ENCODE measurements at places on chromosomes 16 and 17.

GRCh38 chr17:35345445-35345925 lies 27.9 kb downstream of the SLFN11 start:
- no peak for DNase-seq

DNA sequence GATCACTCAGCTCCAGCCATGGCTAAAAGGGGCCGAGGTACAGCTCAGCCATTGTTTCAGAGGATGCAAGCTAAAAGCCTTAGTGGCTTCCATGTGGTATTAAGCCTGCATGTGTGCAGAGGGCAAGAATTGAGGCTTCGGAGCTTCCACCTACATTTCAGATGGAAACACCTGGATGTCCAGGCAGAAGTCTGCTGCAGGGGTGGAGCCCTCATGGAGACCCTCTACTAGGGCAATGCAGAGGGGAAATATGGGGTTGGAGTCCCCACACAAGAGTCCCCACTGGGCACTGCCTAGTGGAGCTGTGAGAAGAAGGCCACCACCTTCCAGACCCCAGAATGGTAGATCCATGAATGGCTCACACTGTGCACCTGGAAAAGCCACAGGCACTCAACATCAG lies 14.7 kb upstream of the PSMD11 start:
- DNase-seq, result no peak

- no peak for DNase-seq
These were observed 11.9 kb downstream of the SBK1 start for GRCh38 chr16:28304214-28304613.

GRCh38 chr17:6755731-6756184 lies at the start of gene XAF1:
XAF1 (plus strand) TSS chr17:6756046; CDS start chr17:6756079, 33 bp downstream.
- no peak for DNase-seq

DNA sequence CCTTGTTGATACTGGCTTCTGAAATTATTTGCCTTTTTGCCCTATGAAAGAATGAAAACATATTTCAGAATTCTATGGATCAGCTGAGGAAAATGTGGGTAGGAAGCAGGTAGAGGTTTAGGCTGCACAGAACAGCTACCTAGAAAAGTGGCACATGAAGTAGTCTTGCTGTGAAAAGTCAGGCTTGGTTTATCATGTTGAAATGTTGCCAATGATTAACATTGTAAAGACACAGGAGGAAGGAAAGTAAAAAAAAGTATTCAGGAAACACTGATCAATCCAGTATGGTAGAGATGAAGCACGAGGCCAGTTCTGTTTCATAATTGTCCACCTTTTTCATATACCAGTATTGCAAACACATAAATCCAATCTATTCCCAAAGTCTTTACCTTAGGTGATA lies 29.9 kb downstream of the ABCA6 start:
- DNase-seq, result no peak

DNA sequence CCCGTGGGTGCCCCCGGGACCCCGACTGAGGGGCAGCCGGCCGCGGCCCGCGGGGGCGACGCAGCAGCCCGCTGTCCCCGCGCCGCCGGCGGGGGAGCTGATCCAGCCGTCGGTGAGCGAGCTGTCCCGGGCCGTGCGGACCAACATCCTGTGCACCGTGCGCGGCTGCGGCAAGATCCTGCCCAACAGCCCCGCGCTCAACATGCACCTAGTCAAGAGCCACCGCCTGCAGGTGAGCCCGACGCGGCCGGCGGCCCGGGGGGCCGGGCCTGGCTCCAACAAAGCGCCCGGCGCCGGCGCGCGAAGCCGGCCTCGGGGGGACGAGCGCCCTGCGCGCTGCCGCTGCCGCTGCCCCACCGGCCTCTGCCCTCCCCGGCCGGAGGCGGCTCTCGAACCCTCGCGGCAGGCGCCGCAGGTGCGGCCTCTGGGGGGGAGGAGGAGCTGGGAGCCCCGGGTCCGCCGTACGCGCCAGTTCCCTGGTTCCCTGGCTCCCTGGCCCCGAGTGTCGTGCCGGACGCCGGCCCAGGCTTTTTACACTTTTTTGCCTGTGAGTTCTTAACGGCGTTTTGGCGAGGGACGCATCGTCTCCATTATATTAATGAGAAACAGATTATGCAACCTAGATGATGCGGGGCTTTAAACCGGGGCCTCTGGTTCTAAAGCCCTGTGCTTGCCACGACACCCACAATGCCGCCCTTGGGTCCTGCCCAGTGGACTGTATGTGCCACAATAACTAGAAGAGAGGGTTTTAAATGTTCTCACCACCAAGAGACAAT lies 521 bp downstream of the ATMIN start:
- peak; percentile 9 for DNase-seq

- DNase-seq, result no peak
These were observed 92.1 kb downstream of the TTC19 start for GRCh38 chr17:16091773-16092172.

- no peak for DNase-seq
These were observed 244.9 kb downstream of the STX8 start for GRCh38 chr17:9330611-9331271.

GRCh38 chr16:89596957-89597649 lies 16.3 kb upstream of the DPEP1 start:
- DNase-seq, result no peak

DNA sequence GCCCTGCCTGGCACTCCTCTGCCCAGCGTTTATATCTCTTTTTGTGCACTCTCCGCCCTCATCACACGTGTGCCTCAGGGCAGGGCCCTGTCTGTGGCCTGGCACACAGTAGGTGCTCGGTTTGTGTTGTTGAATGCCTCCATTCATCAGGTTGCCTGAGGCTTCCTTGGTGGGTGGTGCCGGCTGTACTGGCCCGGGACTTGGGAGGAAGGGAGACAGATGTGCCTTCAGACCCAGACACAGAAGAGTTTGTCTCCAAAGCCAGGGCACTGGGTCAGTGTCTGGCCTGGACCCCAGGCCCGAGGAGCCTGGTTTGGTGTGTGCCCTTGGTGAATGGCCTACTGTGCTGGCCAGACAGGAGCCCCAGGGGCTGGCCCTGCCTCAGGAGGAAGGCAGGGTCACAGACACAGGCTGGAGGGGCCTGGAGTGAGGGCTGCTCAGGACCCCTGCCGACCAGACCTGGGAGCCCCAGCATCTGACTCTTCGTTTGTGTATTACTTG lies 71.6 kb downstream of the RAI1 start:
- no peak for DNase-seq

DNA sequence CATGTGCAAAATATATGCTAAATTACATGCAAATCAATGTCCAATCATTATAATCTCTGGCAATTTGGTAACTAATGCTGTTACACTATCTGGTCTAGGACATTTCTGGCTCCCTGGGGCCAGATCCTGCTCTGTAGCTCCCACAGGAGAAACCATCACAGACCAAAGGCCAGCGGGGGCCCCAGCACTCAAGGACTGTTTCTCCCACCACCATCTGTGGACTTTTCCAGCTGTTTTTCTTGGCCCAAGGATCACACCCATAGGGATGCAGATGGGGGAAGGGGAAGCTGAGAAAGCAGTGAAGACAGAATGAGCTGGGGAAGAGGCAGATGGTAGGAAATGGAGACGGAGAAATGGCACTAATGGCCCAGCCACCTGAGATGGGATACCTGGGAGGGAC lies at the start of gene HIGD1B:
HIGD1B (plus strand) TSS at position 298 of the 400 bp plus-strand sequence. CDS start 270 bp downstream, outside the sequence.
- no peak for DNase-seq

GRCh38 chr16:89420204-89420603 lies 70.2 kb downstream of the ANKRD11 start:
- DNase-seq, result no peak

GRCh38 chr16:23320693-23321092 lies 18.6 kb downstream of the SCNN1B start:
- no peak for DNase-seq
